ENCODE measurements at places on chromosomes 13 and 19.

DNA sequence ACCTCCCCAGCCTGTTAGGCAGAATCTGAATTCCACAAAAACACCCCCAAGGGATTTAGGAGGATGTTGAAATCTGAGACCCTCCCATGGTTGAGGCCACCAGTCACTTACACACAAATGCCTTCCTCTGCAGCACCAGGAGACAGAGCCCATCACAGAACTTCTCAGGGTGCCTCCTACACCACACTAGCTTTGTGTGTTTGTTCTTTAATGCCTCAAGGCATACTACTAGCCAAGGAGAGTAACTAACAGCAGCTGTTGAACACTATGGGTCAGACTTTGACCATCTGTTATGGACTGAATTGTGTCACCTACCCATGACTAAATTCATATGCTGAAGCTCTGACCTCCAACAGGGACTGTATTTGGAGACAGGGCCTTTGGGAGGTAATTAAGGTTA is 9.5 kb upstream of the MED26 start:
- no peak for DNase-seq

GRCh38 chr13:33745370-33746324 is 72.3 kb upstream of the RFC3 start:
- no peak for DNase-seq

DNA sequence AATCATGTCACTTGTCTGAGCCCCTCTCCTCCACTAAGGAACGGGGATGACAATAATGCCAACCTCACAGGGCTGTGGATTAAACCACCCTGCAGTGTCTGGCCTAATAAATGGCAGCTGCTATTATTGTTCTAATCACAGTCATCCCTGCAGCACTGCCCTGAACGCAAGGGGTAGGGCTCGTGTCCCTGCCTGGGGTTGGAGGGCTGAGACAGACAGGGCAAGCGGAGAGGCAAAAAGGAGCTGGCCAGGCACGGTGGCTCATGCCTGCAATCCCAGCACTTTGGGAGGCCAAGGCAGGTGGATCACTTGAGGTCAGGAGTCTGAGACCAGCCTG is 10.2 kb upstream of the KPTN start:
- no peak for DNase-seq

DNA sequence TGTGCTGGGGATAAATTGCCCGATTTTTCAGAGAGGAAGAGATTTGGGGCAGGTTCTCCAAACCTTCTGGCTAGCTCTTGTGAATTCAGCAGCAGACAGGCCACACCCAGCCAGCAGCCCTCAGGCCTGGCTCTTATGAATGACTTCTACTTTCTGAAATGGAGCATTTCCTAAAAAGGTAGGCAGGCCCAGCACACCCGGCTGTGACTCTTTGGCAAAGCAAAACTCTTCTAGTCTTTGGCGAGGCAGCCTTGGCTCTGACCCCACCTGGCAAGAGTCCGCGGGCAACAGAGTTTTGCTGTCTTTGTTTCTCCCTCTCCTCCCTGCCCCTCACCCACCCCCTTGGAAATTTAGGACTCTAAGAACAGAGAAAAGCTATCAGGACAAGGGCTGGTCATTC is 221.2 kb downstream of the ZNF536 start:
- no peak for DNase-seq

DNA sequence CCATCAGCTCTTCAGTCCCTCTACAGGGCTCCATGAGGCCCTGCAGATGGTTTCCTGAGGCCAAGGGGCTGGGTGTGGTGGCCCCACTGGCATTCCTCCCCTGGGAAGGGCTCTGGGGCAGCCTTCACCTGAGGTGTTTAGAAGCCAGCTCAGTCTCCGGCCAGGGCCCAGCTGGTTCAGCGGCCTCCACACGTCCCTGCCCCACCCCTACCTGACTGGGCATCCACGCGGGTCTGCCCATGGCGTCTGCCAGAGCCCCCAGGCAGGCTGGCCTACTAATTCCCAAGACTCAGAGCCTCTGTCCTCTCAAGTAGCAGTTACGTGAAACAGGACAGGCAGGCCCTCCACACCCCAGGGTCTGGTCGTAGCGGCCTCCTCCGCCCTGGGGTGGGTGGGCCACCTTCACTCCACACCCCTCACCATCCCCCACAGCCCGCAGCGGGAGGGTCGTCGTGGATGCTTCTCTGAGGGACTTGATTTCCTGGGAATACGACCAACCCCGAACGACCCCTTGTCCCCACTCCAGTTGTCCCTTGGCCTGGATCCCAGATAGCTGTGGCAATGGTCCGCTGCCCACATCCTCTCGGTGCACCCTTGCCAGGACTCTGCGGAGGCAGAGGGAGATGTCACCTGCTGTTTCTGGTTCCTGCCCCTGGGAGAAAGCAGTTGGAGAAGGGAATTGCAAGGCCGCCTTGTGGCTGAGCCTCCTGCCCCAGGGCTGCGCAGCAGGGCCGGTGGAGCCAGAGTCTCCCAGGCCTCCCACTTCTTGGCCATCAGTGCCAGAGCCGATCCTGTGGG is 24.3 kb downstream of the CAPN12 start:
- DNase-seq = no peak

- DNase-seq = no peak
Measured at GRCh38 chr13:21316376-21316775, 139.9 kb downstream of the MRPL57 start.

- DNase-seq = no peak
Measured at GRCh38 chr19:48635966-48636858, 967 bp downstream of the DBP start.

DNA sequence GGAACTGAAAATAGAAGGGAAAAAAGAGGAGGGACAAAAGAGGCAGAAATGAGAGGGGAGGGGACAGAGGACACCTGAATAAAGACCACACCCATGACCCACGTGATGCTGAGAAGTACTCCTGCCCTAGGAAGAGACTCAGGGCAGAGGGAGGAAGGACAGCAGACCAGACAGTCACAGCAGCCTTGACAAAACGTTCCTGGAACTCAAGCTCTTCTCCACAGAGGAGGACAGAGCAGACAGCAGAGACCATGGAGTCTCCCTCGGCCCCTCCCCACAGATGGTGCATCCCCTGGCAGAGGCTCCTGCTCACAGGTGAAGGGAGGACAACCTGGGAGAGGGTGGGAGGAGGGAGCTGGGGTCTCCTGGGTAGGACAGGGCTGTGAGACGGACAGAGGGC is at the start of gene CEACAM5:
CEACAM5 (plus strand) TSS at position 146 of the 400 bp plus-strand sequence; CDS start at position 252, 106 bp downstream.
- no peak for DNase-seq

GRCh38 chr19:34500656-34501120 is 19.1 kb downstream of the WTIP start:
- DNase-seq = no peak

Data from stimulated activated CD4-positive, alpha-beta T cell treated with anti-CD3 and anti-CD28 coated beads, Interleukin-15, amount 100 ng/mL, for 1 hour (primary cell).